ENCODE measurements at places on chromosomes 2 and 18. TPM values are rescaled to one million over a fixed set of nuclear protein-coding genes. Genes with fewer than 3 reads are reported as not detected.

ALK gene
- under 0.01 TPM for total RNA-seq

ARHGAP25 gene
- total RNA-seq, result 0.29 TPM

FOXD4L1 gene
- under 0.01 TPM for total RNA-seq

NPAS2 gene
- 8.7 TPM for total RNA-seq

GRCh38 chr2:11481426-11481788, 15.4 kb upstream of the E2F6 start:
- no peak for DNase-seq
